Activated T-helper 17 cell treated with anti-CD3 and anti-CD28 coated beads, Interleukin-2, amount 50 U/mL, for 72 hours (primary cell): ENCODE measurements at places on chromosomes 4 and X. TPM values are rescaled to one million over a fixed set of nuclear protein-coding genes. Genes with fewer than 3 reads are reported as not detected.

GRCh38 chr4:143402776-143403552 is 66.3 kb downstream of the GAB1 start:
- ATAC-seq, result peak; percentile 67

DNA sequence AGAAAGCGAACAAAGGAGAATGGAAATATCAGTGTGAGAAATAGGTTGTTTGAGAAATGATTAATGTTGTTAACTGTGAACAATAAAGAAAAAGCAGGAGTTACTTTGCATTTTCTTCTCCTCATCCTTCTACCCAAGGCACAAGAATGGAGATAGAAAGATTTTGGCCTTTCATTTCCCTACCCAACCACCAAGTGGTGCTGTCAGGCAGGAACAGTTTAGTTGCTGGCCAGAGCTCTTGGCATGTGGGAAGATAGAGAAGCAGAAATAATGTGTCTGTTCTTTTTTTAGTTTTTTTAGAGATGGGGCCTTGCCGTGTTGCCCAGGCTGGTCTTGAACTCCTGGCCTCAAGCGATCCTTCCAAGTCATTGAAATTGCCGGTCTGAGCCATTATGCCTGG is 12.8 kb downstream of the HOPX start:
- no peak for ATAC-seq

GRCh38 chr4:142535009-142535408 is 311.1 kb downstream of the INPP4B start:
- ATAC-seq, result peak; percentile 91

- ATAC-seq, result no peak
These were observed 179.3 kb upstream of the STS start for GRCh38 chrX:6968231-6968630.

- ATAC-seq, result no peak
These were observed 351.4 kb upstream of the GATB start for GRCh38 chr4:152112190-152112589.

DNA sequence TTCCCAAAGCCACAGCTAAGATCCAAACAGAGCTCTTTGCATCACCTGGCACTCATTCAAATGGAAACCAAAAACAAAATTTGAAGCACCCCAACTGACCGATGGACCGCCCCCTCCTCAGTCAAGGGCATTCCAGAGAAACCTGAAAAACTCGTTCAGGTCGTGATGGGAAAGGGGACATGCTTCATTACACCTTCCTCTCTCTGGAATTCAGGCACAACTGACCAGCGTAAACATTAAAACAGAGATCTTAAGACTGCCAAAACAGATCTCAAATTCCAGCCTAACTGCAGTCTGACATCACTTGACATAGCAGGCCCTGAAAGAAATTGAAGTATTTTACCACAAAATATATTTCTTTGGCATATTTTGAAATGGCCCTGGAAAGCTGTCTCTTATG is 28.5 kb downstream of the PTTG2 start:
- no peak for ATAC-seq

GRCh38 chr4:3529363-3529762 is 2.9 kb downstream of the LRPAP1 start:
- ATAC-seq, result no peak

- ATAC-seq, result no peak
These were observed 197.6 kb downstream of the BCOR start for GRCh38 chrX:39899856-39900776.

GRCh38 chrX:110853610-110854009 is 58.0 kb upstream of the CHRDL1 start:
- ATAC-seq, result no peak

GRCh38 chr4:114603497-114603896 is 4.9 kb downstream of the UGT8 start:
- ATAC-seq, result no peak

DNA sequence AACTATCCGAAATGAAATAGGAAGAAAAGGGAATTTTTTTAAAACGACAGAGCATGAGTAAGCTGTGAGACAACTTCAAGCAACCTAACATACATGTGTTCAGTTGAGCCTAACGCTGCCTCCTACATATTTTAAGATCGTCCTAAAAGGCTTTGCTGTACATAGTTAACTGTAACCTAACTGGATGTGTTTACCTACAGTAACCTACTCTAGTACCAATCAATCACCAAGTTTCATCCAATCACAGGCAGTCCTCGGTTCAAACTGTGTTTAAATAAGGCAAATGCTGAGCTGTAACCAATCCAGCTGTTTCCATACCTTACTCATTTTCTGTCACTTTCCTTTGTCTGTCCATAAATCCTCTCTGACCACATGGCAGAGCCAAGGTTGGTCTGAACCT is 17.1 kb downstream of the RCHY1 start:
- ATAC-seq, result no peak

DNA sequence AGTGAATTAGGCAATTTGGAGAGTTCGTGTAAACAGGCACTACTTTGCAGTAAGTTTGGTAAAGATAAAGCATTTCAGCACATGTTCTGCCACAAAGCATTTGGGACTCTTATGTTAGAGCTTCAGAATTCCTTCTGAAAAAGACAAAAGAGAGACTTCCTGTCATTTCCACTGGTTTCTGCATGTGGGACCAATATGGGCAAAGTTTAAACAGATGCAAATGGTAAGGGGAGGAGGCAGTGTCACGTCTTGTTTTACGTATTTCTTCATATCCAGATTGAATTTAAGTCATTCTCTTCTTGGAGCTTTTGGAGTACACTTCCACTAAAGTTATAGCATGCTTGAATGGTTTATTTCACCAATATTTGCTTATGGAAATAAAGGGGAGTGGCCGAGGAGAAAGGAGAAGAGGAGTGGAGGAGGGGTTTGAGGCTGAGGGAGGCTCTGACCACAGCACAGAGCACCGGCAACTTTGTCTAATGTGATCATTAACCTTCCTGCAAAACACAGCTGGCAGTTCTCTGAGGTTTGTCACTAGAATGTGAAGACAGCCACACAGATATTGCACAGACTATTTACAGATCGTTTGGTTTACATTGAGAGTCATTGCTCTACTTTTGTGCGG is at the start of gene APELA:
Gene APELA, plus strand, starts transcription at position 479 of the 625 bp plus-strand sequence. CDS start 154 bp downstream, outside the sequence.
- no peak for ATAC-seq

DNA sequence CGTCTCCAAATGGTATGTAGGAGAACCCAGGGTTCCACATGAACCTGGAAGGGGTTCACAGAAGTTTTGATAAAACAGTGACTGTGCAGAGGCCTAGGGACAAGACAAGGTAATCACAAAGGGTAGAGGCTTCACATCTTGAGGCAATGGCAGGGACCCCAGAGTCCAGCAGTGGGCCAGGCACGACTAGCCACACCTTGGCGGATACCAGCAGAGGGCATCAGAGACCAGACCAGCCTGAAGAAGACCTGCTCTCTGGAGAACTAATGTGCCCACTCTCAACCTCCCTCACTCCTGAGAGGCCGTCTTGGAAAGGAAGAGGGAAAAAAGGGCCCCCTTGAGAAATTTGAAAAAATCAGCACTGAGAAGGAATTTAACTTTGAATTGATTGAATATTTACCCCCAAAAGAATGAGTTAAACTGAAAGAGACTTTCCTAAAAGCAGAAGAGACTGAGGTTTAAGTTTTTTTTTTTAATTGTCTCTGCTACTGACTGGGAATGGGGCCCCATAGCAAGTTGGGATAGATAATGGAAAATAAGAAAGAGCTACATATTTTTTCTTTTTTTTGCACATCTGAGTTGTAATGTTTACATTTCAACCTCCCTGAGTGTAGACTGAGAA is 243.8 kb upstream of the JADE1 start:
- ATAC-seq, result peak; percentile 37

DNA sequence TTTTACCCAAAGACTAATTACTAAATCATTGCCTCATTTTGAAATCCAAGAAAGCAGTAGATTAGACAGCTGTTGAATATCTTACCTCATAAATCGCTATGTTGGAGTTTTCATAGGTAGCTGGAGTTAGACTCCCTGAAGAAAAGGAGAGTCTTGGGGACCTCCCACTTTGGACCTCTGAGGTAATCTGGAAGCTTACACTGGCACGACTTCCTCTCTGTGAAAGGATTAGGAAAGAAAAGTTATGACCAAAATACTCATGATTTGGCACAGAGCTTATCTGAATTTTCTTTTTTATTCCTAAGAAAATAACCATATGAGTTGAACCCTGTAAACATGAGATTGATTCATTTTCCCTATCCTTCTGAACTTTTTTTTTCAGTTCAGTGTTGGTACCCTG is 40.6 kb downstream of the GUCY2F start:
- ATAC-seq, result no peak

DNA sequence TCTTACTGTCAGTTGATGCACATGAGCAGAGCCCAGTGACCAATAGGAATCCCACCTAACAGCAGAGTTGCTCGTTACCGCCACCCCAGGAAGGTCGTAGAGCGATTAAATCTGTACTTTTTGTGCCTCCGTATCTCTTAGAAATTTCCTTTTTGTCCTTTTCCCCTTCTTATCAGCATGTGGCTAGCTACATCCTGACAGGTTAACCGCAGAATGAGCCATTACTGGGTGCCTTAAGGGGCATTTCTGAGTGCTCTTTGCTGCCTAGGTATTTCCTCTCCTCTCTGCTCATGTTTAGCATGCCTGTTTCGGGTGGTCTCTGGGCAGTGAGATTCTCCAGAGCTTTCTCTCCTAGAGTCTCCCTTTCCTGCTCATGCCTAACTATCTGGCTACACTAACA is 530.5 kb downstream of the FAM133A start:
- ATAC-seq, result no peak

The TRIML1 gene
- total RNA-seq, result not detected

The TRAPPC11 gene
- total RNA-seq, result 22.0 TPM

The HTR2C gene
- total RNA-seq, result not detected

The HHIP gene
- not detected for total RNA-seq
